ENCODE measurements at places on chromosomes 11 and 22.

GRCh38 chr11:80388536-80388935 lies 947.7 kb upstream of the TENM4 start:
- no peak for DNase-seq

GRCh38 chr11:8809939-8810539 lies 101.0 kb upstream of the AKIP1 start:
- no peak for DNase-seq

DNA sequence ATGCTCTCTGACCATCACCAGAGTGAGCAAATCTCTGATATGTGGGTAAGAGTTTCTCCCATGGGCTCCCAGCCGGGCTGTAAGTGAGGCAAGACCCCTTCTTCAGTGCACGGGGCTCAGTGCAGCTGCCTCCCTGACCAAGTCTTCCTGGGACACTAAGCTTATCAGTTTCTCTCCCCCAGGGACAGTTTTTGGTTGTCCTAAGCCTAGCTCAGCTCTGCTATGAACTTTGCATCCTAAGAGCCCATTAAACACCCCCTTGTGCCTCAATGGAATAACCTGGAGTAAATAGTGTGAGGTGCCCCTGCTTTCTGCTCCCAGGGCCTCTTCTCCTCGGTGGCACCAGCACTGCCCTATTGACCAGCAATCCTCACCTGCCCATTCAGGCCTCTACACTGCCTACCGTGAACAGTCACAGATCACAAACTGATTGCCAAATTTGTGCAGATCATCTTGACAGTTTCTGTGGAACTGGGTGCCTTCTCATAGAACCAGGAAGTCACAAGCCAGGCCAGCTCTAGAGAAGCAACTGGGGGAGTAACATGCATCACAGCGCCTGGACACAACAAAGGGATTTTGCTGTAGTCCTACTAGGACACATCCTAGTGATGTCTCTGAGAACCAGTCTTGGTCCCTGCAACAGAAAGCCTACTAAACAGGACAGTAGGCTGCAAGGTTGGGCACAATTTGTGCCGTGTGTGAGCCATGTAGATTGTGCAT lies 19.5 kb upstream of the IGLL5 start:
- DNase-seq, result no peak

- DNase-seq, result no peak
Observed at GRCh38 chr11:122105044-122105758, 10.8 kb downstream of the BLID start.

Data from mesothelial cell of epicardium (in vitro differentiated cells).